ENCODE measurements at places on chromosomes 2 and 18.

- DNase-seq, result no peak
Observed at GRCh38 chr2:239386001-239386670, 14.7 kb downstream of the HDAC4 start.

DNA sequence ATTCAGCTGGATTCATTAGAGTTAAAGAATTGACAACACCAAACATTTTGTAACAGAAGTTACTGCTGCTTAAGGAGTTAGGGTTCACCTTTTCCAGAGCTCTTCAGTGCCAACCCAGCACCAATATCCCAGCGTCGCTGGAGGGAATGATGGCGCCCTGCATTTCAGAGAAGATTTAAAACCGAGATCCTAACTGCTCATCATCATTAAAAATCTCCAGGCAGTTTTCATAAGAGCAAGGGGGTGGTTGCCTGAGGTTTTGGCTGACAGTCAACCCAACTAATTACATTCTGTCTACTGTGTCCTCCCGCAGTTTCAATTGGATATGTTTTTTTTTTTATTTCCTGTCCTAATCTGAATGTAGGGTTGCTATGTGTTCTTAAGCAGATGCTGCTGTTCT, 509.6 kb upstream of the TCF4 start:
- no peak for DNase-seq

DNA sequence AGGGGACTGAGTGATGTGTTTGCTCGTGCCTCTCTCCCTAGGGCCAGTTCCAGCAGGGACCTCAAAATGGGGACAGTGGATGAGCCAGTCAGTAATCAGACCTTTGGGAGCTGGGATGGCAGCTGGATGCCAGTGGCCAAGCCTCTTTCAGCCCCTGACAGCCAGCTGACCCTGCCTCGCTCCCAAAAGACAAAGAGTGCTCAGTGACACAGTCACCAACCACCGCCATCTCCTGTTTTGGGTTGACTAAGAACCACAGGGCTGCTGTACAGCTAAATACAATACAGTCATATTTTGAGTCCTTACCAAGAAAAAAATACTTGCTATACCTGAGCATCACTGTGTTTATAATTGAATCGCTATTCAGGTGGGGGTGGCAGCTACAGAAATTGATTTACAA, 75.7 kb downstream of the POU3F3 start:
- no peak for DNase-seq

DNA sequence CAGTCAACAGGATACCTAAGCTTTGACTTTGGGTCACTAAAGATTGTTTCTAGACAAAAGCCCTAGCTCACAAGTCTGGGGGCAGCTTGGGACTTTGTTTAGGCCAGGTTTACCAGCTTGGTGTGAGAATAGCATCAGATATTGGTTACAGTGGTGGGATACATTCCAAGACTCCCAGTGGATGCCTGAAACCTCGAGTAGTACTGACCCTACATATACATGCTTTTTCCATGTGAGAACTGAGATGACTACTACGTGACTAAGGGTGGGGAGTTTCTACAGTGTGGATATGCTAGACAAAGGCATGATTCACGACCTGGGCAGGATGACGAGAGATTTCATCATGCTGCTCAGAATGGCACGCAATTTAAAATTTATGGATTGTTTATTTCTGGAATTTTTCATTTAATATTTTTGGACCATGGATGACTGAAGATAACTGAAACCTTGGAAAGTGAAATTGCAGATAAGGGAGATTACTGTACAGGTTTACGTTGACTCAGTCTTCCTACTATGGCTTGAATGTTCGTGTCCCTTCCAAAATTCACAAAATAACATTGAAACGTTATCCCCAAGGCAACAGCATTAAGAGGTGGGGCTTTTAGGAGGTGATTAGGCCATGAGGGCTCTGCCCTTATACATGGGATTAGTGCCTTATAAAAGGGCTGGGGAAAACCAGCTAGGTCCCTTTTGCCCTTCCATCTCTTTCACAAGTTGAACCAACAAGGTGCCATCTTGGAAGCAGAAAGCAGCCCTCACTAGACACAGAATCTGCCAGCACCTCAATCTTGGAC, 50.2 kb upstream of the CTAGE1 start:
- no peak for DNase-seq

DNA sequence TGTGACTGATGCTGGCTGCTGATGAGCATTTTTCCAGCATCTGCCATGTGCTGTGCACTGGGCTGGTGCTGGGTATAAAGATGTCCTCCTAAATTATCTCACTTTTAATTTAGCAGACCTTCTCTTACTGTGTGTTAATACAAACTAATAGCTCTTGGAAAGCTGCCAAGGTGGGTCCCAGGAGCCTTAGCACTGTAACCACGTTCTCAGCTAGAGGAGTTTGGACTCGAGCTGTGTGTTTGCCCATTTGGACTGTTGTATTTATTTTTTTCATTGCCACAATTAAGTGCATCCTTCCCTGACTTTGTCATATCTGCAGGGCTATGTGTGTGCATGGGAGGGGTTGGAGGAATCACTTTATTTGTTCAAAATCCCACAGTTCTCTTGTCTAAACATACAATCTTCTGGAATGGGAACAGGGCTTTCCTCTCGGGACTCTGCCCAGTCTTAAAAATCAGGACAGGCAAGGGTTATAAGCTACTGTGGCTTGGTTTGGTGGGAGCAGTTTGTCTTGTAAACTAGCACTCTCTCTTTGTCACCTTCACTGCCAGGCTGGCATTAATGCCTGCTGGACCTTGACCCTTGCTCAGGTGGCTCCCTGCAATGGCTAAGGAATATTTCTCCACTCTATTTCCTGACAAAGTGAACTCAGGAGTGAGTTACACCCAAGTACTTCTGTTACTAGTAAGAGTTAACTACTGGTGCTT, 129.7 kb upstream of the MGAT5 start:
- DNase-seq, result no peak

DNA sequence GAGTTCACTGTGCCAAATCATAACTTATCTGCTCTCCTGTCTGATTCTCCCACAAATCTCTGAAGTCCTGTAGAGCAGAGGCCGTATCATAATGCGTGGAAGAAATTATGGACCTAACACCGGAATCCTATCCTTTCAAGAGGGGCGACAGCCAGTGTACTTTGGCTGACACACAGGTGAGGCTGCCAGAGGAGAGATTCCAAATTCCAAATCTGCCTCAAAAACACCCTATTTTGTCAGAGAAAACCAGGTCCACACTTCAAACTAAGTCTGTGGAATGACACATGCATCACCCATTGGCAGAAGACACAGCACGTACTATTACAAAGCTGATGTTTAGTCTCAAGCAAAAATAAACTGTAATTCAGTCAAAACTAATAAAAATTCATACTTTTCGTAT, 139.2 kb upstream of the PID1 start:
- DNase-seq, result no peak

DNA sequence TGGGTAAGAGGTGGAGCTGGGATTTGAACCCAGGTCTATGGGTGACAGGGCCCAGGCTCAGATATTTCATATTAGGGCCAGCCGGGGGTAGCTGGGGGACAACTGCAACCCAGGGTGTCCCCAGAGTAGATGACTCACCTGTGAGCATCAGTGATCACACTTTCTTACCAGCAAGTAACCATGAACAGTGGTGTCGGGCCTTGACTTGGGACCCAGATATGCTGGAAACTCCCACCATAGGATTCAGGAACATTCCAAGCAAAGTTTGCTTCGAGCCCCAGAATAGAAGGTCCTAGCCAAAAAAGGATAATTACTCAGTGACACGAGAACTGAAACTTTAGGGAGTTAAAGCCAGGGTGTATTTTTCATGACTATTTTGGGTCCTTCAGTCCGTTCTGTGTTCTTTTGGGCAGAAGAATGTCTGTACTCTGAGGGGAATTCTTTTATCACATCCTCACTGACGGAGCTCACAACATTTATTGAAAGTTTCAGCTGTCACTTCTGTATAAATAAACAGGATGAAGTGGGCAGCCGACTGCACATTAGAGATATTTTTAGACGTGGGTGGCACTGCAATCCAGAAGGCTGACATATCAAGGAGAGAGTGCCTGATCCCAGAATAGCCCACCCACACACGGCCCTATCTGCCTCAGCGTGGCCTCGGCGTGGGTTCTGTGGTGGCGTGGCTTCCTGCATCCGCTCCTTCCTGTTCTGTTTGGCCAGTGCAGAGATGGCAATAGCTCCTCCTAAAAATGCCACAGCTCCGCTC, 45.6 kb downstream of the RAMP1 start:
- no peak for DNase-seq

DNA sequence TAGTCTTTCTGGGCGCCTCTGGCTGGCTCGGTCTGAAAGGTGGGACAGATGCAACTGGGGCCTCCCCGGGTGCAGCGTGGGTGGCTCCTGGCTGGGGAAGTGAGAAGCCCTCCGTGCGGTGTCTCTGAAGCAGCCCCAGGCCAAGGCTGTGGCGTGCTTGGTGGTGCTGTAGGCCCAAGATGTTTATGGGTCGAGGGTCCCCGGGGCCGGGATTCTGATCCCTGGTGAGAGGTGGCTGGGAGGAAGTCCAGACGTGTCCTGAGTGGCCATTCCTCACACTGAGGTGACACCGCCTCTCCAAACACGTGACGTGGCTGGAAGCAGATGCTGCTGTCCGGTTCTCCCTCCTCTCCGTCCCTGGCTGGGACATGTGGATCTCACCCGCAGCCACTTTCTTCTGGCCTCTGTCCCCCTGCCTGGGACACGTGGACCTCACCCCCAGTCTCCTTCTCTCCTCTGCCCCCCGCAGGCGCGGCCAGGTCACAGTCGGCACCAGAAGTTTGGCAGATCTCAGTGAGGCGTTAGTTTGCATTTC, 12.6 kb downstream of the RTP5 start:
- DNase-seq, result no peak

GRCh38 chr18:24243677-24244076, 104.8 kb downstream of the CABYR start:
- DNase-seq, result no peak

- DNase-seq, result no peak
Observed at GRCh38 chr2:20222014-20222768, 2.7 kb downstream of the SDC1 start.

DNA sequence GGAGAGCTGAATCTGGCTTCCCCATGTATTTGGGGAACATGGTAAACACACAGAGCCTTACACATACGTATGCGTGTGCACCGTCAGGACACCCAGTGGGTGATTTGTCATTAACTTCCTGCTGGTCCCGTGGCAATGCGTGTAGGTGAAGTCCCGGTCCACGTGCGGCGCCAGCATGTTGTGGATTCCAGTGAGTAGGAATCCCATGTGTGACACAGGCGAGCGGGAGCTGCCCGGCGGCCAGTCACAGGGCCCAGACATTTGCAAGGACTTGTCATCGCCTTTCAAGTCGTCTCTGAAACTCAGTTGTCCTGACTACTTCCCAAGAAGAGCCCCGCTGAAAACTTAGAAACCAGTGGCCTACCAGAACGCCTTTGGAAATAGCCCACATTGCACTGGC, 102.0 kb downstream of the RNF144A start:
- no peak for DNase-seq

GRCh38 chr18:33316146-33316587, 124.4 kb downstream of the CCDC178 start:
- DNase-seq, result no peak

DNA sequence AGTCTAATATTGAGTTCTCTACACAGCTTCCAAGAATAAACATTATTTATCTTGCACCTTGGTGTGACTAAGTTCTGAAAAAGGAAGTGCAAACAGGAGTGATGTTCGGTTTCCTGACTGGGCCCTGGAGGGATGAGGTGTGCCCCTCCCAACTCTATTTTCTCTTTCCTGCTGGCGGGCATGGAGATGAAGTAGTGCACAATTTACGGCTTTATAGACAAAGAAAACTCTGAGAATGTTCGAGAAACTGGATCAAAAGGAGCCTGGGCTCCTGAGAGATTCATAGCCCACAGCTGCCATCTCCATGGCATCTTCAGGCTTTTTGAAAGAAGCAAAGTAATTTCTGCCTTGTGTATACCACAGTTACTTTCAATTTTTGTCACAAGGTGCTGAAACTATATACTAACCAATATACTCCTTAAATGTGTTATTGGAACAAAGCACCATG, 22.3 kb downstream of the LRATD1 start:
- DNase-seq, result no peak

DNA sequence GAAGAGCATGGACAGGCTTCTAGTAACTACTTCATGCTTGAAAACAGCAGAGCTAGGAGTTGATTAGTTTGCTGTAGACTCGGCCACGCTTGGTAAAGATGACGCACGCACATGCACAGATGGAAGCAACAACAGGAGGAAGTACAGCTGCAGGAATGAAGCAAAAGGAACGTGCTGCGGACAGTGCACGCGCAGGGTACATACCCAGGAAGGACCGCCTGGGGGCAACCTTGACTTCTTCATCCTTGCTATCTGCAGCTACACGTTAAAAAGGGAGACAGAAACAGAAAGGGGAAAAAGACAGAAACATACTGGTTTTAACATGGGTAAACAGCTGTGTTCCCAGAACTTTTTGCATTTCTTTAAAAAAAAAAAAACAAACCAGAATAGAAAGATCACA, 17.7 kb downstream of the SLC66A2 start:
- no peak for DNase-seq

- no peak for DNase-seq
Observed at GRCh38 chr2:7691961-7692656, 774.9 kb downstream of the RNF144A start.

DNA sequence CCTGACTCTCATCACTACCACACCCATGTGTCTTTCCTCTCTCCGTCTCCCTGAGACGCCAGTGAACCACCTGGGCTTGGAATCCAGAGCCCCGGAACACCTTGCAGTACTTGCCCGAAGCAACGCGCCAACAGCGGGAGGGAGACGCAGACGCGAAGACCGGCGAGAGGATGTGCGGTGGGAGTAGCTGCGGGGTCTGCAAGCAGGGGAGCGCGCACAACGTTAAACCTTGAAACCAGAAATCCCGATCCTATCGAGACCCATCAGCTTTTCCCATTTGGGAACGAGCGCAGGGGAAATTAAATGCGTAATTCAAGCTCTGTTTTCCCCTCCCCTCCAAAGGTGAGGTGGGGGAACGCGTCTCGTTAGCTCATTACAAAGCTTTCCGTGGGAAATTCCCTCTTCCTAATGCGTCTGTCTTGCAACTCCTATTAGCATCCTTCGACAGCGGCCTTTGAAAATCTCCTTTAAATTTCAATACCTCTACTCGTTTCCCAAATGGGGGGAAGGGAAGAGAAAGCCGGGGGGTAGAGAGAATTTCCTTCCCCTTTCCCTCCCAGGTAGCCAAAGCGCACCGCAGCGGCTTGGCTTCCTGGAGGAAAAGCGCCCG, 421 bp upstream of the CNTNAP5 start:
- DNase-seq, result no peak

All from cortex of kidney (tissue), 1 donor.